Muscle of arm (tissue), 14 donors: ENCODE measurements at places on chromosomes 2 and 18.

DNA sequence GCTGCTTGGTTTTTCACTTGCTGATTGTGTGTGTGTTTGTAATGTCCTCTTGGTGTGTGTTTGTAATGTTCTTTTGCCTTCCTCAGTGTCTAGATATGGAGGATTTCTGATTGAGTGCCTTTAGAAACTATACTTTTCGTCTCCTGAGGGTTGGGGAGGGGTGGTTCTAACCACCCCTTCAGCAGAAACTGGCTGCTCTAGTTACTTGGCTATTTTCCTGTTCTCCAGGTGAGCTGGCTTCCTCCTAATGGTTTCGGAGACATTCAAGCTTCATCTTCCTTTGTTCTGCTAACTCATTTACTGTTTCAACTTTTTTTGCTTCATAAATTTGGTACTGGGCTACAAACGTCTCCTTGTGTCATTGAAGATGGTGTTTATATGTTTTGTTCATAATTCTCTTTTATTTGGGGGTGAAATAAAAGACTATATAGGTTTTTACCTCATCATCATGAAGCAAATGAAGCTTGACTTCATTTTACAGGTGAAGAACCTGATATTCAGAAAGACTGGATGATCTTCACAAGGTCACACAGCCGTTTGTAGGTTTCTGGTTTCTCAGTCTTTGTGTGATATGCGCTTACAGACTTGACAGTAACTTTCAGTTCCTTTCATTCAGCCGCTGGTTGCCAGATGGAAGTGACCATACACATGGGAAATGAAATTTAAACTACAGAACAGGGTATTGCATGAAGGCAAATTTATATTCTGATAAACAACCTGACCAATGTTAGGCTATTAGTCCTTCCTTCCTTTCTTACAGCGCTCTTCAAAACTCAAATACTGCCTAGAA lies 238.5 kb downstream of the GALR1 start:
- no peak for DNase-seq

DNA sequence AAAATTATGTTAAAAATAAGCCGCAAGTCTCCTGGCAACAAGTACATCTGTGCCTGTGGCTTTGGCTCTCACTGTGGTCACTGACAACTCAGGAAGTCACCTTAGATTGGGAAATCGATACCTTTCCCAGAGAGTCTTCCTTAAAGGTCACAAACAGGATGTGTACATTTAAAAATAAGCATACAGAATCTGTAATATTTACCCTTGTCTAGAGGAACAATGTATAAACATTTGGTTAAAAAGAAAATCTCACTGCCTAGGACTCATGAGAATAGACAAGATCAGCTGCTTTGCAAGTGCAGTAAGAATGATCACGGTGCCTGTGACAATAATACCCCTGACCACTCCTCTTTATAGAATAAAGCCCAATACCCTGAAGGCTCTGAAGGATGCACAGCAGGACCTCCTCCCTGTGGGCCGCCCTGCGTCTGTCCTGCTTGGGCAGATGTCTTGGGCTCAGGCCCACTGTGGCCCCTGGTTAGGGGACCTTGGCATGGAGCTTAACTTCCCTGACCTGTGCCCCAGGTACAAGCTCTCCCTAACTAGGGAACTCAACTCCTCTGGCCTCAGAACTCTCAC lies 98.0 kb upstream of the MGAT4A start:
- no peak for DNase-seq

GRCh38 chr2:28231110-28231631 lies 161.5 kb upstream of the FOSL2 start:
- DNase-seq: no peak

GRCh38 chr2:74092275-74092674 lies 55.4 kb downstream of the BOLA3 start:
- DNase-seq: peak; percentile 13

DNA sequence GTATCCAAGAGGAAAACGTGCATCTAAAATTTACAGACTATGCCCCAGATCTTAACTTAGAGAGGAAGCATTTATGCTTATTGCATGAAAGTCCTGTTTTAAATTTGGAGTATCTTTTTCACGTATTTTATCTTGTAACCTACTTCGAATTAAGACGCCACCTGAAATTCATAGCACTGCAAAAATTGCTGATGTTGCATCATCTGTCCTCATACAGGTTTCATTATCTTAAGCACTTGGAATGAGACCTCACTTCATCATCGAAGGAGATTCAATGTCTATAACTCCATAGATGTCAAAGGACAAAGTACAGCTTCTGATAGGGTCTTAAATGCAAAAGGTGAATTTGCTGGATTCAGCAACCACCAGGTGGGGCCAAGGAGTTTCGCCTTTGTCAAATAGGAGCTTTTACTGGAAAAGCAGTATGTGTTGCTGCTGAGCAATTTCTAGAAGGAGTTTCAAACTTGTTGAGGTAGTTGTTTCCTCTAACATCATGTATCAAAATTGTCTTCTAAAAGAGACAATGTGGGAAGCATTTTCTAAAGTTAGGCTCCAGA lies 106.4 kb upstream of the CCDC85A start:
- DNase-seq: no peak

DNA sequence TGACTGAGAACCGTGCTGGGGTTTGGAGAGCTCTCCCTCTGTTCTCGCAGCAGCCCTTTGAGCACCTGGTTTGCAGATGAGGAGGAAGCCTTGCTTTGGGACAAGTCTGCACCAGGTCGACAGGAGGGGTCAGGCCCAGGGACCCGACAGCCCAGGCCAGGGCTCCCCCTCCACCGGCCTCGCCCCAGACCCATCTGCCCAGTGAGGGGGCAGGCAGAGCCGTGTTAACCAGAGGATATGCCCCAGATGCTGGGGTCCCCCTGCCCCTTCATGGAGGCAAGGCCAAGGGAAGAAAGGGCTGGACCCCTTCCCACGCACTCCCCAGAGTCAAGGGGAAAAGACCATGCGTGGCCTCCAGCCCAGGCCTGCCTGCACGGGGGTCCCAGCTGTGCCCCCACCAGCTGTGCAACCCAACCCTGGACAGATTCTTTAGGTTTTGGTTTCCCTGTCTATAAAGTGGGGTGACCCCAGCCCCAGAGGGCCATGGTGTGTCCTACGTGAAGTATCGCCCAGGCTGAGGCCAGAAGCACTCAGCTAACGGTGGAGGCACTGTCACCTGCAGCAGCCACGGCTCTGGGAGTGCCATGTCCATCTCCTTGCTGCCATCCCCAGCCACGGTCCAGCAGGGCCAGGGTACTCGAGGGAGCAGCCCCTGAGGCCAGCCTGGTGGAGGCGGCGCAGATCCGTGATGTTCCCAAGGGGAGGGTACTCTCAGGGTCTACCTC lies 4.8 kb upstream of the SNED1 start:
- no peak for DNase-seq

GRCh38 chr2:101827246-101827645 lies 129.7 kb downstream of the MAP4K4 start:
- DNase-seq: no peak

- DNase-seq: no peak
Observed at GRCh38 chr2:187985923-187986322, 305.8 kb upstream of the GULP1 start.

DNA sequence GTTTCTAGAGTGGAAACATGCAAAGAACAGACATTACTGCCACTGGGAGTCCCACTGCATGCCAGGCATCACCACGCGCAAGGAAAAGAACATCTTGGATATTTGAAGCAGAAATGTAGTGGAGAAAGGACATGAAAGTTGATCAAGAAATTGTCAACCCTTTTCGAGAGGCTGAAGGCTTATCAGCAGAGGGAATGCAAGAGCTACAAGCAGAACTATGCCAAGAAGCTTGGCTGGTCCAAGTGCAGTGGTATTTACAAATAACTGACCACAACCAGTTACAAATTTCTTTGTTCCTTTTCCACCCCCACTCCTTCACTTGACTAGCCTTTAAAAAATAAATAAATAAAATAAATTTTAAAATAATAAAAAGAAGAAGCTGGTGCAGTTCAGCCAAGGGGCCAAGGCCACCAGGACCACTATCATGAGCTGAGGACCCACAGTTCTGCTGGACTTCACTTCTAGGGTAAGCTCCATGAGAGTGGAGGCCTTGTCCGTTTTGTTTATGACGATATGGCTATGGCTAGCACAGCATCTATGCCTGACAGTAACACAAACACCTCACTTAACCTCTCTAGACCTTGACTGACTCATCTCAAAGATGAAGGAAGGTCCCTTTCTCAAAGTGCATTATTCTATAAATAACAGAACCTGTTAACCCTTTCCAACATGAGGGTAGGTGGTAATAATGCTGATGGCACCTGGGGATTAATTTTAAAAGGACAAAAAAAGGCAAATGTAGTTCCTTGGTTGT lies 20.9 kb downstream of the MARCHF4 start:
- DNase-seq: no peak

DNA sequence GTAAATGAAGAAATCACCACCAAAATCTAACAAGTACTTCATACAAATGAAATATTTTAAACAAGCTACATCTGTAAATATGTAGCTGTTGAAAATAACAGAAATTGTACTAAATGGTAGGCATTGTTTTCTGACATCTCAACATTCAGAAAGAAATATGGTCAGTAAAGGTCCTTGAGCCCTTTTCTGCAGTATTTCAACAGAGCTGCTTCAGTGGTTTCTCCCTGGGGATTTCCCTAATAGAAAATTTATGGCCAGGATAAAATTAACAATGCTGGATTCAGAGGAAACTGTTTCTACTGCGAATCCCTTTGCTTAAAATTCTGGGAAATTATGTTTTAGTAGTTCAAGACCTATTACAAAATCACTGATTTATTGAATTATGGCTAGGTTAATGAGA lies 256.6 kb downstream of the PIEZO2 start:
- no peak for DNase-seq

- DNase-seq: no peak
Observed at GRCh38 chr2:106789185-106789584, 96.8 kb downstream of the ST6GAL2 start.

GRCh38 chr18:8348051-8348720 lies 261.1 kb upstream of the RAB12 start:
- no peak for DNase-seq

DNA sequence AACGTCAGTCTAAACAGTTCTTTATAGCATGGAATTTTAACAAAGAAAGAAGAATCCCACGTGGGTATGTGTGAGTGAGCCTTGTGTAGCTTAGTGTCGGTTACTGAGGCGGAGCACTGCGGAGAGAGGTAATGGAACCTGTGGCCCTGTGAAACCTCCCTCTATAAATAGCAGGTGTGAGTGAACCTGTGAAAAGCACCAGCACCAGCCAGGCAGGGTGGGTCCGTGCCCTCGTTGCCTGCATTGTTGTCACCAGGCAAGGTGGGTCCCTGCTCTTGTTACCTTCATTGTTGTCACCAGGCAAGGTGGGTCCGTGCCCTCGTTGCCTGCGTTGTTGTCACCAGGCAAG lies 4.7 kb downstream of the CTDP1 start:
- no peak for DNase-seq

DNA sequence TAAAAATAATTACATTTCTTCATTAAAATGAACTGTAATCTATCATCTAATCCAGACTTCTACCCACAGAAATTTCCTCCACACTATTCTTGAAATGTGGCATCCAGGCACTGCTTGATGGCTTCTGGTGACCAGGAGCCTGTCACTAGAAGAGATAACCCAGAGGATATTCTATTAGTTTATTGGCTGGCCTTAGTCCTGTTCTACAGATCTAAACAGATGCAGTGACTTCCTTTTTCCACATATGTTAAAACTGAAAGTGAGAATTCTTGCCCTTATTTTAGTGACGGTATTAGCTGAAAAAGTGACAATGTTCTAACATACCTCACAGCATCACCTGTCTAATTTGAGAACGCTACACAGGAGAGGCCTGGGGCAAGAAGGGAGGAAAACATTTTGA lies 775.4 kb downstream of the TSN start:
- no peak for DNase-seq

- peak; percentile 0 for DNase-seq
Observed at GRCh38 chr18:77811503-77811902, 561.9 kb downstream of the GALR1 start.

GRCh38 chr2:158713523-158714138 lies 81.5 kb upstream of the DAPL1 start:
- DNase-seq: no peak

DNA sequence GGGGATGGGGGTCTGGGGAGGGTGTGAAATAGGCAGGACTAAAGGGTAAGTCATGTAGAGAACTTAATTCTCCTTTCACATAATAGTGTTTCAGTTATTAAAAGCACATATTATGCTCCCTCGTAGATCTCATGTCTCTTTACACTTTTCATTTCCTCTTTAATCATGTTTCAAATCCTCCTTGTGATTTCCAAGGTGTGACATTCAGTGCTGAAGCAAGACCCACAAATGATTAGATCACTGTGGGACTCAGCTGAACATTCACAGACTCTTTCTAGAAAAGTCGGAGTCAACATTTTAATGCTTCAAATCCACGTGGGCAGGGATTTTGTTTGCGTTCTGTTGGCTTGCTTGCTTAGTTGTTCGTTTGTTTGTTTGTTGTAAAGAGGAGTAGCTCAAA lies 34.7 kb upstream of the CALCRL start:
- DNase-seq: no peak

DNA sequence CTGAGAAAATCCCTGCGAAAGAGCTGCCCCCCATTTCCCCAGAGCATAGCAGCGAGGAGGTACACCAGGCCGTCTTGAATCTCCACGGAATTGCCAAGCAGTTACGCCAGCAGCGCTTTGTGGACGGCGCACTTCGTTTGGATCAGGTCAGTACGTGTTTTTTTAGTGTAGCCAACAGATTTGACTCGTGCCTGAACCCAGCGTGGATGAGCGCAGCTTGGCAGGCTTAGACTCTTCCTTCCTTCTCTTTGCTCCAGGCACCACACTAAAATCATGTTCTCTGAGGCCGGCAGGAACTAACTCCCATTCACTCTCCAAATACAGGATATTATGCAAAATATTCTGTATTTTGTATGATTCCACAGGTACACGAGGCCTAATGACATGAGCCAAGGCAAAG lies 115.3 kb upstream of the ALPP start:
- DNase-seq: no peak

DNA sequence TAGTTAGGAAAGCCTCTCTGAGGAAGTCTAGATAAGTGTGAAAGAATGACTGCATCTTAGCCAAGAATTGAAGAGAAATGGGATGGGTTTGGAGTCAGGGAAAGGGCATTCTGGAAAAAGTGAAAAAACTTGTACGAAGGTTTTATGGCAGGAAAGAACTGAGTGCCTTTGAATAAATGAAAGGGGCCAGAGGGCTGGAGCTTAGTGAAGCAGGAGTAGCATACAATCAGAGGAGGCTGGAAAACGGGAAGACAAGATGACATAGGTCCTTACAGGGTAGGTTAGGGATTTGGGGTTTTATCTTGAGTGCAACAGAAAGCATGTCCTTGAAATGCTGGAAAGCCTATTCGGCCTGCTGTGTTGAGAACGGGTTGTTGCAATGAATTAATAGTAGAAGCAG lies 152.6 kb upstream of the RND3 start:
- no peak for DNase-seq

- no peak for DNase-seq
Observed at GRCh38 chr2:235083822-235084221, 132.0 kb downstream of the SH3BP4 start.

DNA sequence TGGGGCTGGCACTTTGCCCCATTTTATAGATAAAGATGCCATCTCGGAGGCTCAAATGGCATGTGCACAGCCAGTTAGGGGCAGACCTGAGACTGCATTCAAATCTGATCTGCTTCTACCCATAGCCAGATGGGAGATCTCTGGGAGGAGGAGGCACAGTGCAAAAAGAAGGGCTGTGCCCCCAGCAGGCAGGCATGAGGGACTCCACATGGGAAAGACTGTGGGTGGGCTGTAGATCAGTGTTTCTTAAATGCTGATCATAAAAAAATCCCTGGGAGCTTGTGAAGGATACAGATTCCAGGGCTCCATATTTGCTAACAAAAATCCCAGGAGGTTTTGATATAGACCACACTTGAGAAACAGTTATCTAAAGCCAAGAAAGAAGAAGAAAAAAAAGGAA lies 15.2 kb downstream of the PAX8 start:
- no peak for DNase-seq
